Activated CD4-positive, alpha-beta T cell treated with anti-CD3 and anti-CD28 coated beads, Interleukin-2, amount 10 ng/mL, durations not matched to agents 7 days and 5 days (primary cell): ENCODE measurements at places on chromosomes 5 and 9.
A peak's percentile ranks its signal among the peaks of the same experiment; 100 is the strongest.

- H3K27me3 ChIP-seq, result no peaks in the 10 kb centered on the region
- no peak for DNase-seq
- no peak overlapping the region for H3K27ac ChIP-seq
- no peak overlapping the region for H3K4me3 ChIP-seq
- no peaks in the 10 kb centered on the region for H3K36me3 ChIP-seq
Measured at GRCh38 chr9:112601636-112602035, 115.0 kb downstream of the KIAA1958 start.

DNA sequence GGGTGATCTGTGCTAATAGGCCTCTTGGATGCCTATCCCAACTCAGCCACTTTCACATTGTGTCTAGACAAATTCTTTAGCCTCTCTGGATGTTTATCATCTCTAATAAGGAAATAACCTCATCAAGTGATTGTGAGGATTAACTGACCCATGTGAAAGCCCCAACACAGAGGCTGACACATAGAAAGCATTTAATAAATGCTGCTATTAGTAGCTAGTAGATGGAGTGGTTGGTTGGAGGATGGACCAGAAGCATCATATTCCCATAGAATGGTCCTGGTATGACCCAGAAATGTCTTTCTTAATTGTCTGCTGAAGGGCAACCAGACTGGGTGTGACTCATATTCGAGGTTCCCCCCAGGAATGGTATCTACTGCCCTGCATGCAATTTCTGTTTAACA, 124.4 kb downstream of the PIK3R1 start:
- H3K36me3 ChIP-seq, result peaks cover 1% of the 10 kb centered on the region
- H3K4me1 ChIP-seq, result peaks cover 17% of the 10 kb centered on the region
- H3K27ac ChIP-seq, result no peak overlapping the region
- DNase-seq, result no peak

DNA sequence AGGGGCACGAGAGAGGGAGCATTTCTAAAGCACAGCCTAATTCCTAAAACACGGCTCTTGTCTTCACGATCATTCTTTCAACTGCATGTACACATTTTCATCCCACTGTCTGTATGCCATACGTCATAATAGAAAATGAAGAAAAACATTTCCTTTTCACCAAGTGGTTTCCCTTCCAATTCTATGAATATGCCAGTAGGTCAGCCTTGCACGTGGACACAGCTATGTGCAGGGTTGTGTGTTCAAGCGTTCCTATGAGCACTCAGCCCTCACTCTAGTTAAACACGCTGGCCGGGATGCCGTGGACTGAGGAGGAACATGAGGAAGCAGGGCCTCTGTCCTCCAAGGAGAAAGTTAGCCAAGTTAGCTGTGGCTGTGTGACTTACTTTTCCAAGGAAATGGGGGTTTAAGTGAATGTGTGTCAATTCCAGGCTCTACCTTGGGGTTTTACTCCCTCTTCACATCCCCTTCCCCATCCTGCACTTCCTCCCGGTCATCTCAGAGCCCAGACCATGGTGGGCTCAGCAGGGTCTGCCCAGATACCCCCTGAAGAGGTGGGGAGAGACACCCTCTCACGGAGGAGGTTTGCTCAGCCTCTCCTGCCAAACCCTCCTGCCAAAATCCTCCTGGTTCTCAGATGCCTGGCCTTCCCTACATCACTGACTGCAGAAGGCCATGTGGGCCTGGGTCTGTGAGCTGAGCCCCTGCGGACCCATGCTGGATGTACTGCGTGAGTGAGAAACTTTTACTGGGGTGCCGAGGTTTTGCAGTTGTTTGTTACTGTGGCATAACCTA, 230.6 kb downstream of the FSTL4 start:
- no peak overlapping the region for H3K27ac ChIP-seq
- peaks cover 2% of the 10 kb centered on the region for H3K36me3 ChIP-seq
- no peaks in the 10 kb centered on the region for H3K4me1 ChIP-seq
- DNase-seq, result no peak
- H3K27me3 ChIP-seq, result peaks cover 11% of the 10 kb centered on the region

GRCh38 chr5:23507278-23507685, at the start of gene PRDM9:
PRDM9 (plus strand) TSS chr5:23507609; CDS start chr5:23509034, 1,425 bp downstream.
- H3K27me3 ChIP-seq, result no peaks in the 10 kb centered on the region
- H3K27ac ChIP-seq, result peak within 1 kb of the TSS; percentile 74
- peak; percentile 64 for DNase-seq
- H3K36me3 ChIP-seq, result no peaks in the 10 kb centered on the region
- H3K4me1 ChIP-seq, result no peaks in the 10 kb centered on the region

DNA sequence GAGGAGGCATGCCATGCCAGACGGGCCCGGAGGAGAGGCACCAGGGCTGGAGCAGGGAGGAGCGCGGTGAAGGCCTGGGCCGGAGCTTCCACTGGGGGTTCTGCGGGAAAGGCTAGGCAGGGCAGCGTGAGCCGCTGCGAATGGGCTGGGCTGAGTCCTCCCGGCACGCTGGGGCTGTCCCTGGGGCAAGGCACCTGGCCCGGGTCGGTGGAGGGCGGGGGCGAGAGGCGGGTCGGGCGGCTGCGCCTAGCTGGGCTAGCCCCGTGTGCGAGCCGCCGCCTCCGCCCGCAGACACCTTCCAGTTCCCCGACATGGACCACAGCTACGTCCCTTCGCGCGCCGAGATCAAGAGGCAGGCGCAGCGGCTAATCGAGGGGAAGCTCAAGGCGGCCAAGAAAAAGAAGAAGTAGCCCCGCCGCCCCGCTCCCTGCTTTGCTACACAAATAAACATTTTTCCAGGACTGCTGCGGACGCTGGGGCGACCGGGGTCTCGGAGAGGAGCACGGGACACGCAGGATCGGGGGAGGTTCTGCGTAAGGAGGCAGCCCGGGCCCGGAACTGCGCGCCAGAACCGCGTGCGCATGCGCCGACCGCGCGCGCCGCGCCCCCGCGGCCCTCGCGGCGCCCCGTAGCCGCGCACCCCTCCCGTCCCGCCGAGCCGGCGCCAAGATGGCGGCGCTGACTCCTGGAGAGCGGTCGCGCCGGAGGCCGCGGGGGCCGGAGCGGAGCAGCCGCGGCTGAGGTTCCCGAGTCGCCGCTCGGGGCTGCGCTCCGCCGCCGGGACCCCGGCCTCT, at the start of gene RABL6:
TSS of gene RABL6 (plus strand) at position 668 of the 794 bp plus-strand sequence. CDS start 249 bp downstream, outside the sequence.
- DNase-seq, result peak; percentile 75
- peak within 1 kb of the TSS; percentile 90 for H3K27ac ChIP-seq
- H3K4me1 ChIP-seq, result peaks cover 37% of the 10 kb centered on the region
- no peaks in the 10 kb centered on the region for H3K27me3 ChIP-seq
- peak within 1 kb of the TSS; percentile 84 for H3K4me3 ChIP-seq

DNA sequence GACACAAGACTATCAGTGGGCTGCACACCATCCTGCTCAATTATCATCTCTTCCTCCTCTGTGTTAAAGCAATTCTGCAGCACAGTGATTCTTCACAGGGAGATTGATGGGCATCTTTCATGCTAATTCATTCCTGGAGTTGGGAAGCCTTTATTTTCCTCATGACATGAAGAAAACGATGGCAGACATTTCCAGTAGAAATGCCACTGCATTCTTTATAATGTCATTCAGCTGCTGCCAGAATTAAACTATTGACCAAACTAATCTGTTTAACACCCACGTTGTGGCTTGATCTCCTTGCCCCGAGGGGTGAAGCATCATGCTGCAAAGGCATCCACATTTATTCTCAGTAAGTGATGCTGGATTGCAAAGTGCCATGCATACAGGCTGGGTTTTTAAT, 273.0 kb downstream of the SPOCK1 start:
- H3K27me3 ChIP-seq, result peaks cover 2% of the 10 kb centered on the region
- no peaks in the 10 kb centered on the region for H3K36me3 ChIP-seq
- no peak overlapping the region for H3K27ac ChIP-seq

DNA sequence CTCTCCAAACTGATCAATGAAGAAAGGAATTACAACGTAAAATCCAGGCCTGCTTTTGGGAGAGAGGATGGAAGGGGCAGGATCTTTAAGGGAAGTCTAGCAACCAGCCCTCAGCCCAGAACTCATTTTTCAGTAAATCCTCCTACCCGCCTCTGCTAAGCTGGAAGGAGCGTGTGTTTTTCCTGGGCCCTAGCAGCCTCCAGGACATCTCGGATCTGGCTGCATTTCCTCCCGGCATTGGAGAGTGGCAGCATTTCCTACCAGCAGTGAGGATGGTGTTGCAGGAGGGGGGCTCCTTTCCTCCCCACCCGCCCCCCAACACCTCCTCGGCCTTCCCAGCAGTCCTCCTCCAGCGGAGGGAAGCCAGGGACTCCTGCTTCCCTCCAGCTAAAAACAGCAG, 54.5 kb downstream of the DCP2 start:
- no peak overlapping the region for H3K27ac ChIP-seq
- H3K27me3 ChIP-seq, result no peaks in the 10 kb centered on the region
- H3K4me3 ChIP-seq, result no peak overlapping the region

GRCh38 chr5:135189024-135189423, 155.0 kb upstream of the PITX1 start:
- peaks cover 53% of the 10 kb centered on the region for H3K27me3 ChIP-seq
- peaks cover 3% of the 10 kb centered on the region for H3K4me1 ChIP-seq
- DNase-seq, result no peak
- no peaks in the 10 kb centered on the region for H3K36me3 ChIP-seq
- H3K27ac ChIP-seq, result no peak overlapping the region
- H3K4me3 ChIP-seq, result no peak overlapping the region

DNA sequence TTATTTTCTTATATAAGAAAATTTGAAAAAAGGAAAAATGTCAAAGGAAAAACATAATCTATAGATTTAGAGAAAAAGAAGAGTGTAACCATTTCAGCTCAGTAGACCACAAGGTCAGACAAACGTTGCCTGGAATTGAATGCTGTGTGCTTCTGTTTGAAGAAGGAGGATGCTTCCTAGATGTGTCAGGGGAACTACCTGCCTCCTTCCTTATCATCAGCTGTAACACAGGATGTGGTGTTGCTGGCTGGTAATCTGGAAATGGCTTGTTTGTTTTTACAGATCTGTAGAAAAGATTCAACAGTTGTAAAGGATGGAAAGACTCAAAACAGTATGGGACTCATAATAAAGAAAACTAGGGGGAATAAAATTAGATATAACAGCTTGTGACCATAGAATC, 160.7 kb upstream of the MEF2C start:
- no peaks in the 10 kb centered on the region for H3K36me3 ChIP-seq
- no peak for DNase-seq
- no peaks in the 10 kb centered on the region for H3K27me3 ChIP-seq

- no peaks in the 10 kb centered on the region for H3K36me3 ChIP-seq
- H3K4me3 ChIP-seq, result no peak overlapping the region
- no peaks in the 10 kb centered on the region for H3K4me1 ChIP-seq
- H3K27ac ChIP-seq, result no peak overlapping the region
- peaks cover 21% of the 10 kb centered on the region for H3K27me3 ChIP-seq
Measured at GRCh38 chr9:109238655-109239054, 71.6 kb upstream of the FRRS1L start.

- H3K4me3 ChIP-seq, result no peak overlapping the region
- peaks cover 18% of the 10 kb centered on the region for H3K4me1 ChIP-seq
- no peak for DNase-seq
- H3K27ac ChIP-seq, result no peak overlapping the region
Measured at GRCh38 chr9:123834218-123834888, 95.6 kb downstream of the DENND1A start.

DNA sequence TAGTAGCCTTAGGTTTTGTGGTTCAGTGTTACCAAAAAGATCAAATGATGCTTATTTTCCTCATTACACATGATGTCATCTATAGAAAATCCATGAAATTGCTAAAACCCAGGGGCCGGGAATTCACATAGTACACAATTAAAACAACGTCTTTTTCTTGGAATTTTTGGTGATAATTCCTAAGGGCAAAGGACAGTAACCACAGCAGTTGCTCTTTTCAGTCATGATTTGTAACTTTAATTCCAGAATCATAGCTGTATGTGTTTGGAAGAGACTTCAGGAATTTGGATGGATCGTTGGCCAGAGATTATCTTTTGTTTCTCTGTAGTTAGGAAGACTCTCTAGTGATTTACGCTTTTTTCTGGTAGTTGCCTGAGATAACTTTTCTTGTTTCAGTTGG, 748.7 kb downstream of the TLE4 start:
- H3K27ac ChIP-seq, result no peak overlapping the region
- no peak overlapping the region for H3K4me3 ChIP-seq
- no peak for DNase-seq
- H3K4me1 ChIP-seq, result no peaks in the 10 kb centered on the region

DNA sequence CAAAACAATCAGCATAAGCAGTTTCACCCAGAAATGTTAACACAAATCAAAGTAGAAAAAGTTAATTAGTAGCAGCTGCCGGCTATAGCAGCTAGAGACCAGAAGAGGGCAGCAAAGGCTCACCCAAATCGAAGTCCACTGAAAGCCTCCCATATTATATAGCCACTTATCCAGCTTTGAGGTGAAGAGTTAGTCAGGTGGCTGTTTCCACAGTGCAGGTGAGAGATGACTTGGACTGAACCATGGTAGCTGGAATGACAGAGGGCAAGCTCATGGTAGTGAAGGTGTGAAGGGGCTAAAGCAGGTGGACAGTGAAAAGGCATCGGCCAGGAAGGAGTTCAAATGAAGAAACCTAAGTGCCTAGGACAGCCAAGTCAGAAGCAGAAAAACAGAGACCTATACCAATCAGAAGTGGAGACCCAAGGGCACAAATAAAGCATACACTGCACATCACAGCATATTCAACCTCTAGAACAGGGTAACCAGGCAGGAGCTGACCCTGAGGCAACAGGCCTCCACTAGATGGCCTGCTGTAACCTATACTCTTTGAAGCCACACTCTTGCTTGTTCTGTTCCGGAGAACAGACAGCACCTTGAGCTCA, 7.2 kb upstream of the RNF38 start:
- no peak overlapping the region for H3K4me3 ChIP-seq
- DNase-seq, result peak; percentile 72
- H3K27ac ChIP-seq, result peak overlapping the region; percentile 65
- H3K4me1 ChIP-seq, result peaks cover 10% of the 10 kb centered on the region

DNA sequence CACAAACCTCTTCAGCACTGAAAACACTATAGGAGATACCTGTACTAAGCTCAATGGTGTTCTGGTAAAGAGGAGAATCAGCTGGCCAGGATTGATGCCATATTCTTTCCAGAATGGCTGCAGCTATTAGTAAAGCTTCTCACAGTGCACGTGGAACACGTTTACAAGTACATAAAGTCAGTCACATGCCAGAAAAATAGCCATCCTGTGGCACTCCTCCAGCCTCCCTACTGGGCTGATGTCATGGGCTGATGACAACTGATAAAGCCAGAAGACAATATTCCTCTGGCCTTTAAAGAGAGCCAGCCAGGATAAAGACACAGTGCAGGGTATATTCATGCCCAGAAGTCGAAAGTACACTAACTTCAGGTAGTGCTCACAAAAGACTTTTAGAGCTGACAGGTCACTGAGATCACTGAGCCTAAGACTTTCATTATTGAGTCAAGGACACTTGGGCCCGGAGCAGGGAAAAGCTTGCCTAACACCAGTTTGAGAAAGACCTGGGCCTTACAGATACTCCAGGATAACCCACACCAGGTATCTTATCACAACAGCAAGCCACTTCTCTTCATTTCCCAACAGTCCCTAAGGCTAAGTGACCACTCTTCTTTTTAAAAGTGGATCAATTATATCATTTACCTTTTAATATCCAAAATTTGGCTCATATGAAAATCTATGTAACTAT, 29.4 kb downstream of the ABITRAM start:
- H3K27ac ChIP-seq, result no peak overlapping the region
- H3K36me3 ChIP-seq, result no peaks in the 10 kb centered on the region
- no peak overlapping the region for H3K4me3 ChIP-seq
- no peaks in the 10 kb centered on the region for H3K27me3 ChIP-seq
